ENCODE measurements at places on chromosomes 16 and 17.

DNA sequence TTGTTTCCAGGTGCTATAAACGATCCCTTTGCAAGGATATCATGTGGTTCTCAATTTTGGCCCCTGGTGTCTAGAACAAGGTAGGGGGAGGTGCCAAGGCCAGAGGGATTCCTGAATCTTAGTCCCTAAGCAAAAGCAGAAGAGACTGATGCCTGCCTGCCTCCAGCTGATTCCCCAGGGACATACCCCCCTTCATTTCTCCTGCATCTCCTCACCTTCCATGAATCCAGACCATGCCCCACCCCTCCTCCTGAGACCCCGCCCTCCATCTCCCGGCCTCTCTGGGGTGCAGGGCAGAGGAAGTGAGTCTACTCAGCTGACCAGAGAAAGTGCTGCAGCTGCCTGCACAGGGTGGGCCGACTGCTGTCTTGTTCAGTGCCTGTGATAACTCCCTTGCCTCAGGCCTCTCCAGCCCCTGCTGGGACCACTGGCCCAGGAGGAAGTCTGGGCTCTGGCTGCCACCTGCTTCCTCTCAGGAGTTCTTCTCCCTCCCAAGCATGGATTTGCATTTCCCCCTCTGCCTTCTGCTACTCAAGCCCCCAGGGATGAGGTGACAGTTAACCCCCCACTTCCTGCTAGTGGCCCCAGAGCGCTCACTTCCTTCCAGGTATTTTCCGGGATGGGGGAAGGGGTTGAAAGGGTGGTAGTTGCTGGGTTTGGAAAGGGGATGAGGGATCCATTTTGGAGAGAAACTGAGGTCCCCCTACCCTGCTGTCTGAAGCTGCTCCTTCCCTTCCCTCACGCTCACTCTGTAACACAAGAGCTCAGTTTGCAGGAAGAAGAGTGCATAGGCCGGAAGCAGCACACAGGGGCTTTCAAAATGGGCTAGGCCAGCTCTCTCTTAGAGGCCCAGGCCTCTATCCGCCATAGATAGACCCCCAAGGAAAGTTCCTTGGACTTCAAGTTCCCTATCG, 10.5 kb upstream of the TSPOAP1 start:
- no peak for DNase-seq

DNA sequence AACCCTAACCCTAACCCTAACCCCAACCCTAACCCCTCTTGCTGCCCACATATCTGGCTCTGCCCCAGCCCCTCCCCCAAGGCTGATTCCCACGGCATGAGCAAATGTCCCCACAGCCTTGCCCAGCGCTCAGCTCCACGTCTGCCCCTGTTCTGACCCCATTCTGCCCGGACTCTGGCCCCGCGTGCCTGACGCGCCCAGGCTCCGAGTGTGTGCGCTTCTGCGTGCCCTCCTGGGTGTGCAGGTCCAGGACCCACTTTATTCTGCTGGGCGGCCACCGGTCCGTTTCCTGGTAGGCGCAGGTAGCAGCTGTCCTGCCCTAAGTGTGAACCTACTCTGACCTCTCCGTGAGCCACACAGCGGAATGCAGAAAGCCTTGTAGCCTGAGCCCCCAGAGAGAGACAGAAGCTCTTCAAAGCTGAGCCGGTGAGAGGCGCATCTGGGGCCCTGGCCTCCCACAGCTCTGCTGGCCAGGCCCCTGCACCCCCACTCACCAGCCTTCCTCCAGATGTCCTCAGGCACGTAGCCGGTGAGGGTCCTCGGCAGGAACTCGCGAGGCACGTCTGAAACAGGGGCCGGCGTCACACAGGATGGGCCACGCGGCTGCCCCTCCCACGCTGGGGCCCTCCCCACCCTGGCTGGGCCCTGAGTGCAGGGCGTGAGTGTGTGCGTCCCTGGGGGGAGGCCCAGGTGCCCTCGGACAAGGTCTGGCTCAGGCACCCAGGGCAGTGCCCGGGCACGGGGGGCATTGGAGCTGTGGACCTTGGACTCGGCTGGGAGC, 14.0 kb upstream of the PABPN1L start:
- no peak for DNase-seq

DNA sequence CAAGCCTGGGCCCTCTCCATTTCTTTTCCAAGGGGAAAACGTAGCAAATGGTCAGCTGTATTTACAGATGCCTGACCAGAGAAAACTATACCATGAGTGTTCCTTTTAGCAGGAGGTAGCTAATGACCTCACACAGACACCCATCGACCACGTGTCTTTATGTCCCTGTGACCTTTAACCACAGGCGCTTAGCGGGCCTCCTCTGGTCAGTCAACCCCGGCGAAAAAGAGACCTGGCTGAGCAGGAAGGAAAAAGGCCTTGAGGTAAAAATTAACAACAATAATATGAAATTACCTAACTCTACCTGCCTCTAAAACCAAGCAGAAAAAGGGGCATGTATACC, 9.1 kb downstream of the NUDT16L1 start:
- DNase-seq = no peak

GRCh38 chr16:30934827-30935557, 11.6 kb downstream of the FBXL19 start:
- DNase-seq = no peak

- DNase-seq = no peak
Observed at GRCh38 chr17:18043491-18043890, 4.3 kb downstream of the GID4 start.

- DNase-seq = peak; percentile 91
Observed at GRCh38 chr17:73770115-73770848, 126.0 kb upstream of the SDK2 start.

Measured in hindlimb muscle (tissue), 1 donor.